Urinary bladder (tissue), 4 donors: ENCODE measurements at places on chromosomes 6 and 20. TPM values are rescaled to one million over a fixed set of nuclear protein-coding genes. Genes with fewer than 3 reads are reported as not detected.

The NOTCH4 gene
- 27.6 TPM for polyA plus RNA-seq

The TBX18 gene
- 8.3 TPM for polyA plus RNA-seq

The KCNK16 gene
- not detected for polyA plus RNA-seq

The NR2E1 gene
- not detected for polyA plus RNA-seq

The GSTA3 gene
- polyA plus RNA-seq, result not detected
